ENCODE measurements at places on chromosomes 6 and 20.

GRCh38 chr6:45843848-45844521 lies 171.7 kb downstream of the CLIC5 start:
- H3K27me3 ChIP-seq = no peaks in the 10 kb centered on the region
- no peaks in the 10 kb centered on the region for H3K4me1 ChIP-seq
- no peaks in the 10 kb centered on the region for H3K36me3 ChIP-seq
- no peak for DNase-seq

DNA sequence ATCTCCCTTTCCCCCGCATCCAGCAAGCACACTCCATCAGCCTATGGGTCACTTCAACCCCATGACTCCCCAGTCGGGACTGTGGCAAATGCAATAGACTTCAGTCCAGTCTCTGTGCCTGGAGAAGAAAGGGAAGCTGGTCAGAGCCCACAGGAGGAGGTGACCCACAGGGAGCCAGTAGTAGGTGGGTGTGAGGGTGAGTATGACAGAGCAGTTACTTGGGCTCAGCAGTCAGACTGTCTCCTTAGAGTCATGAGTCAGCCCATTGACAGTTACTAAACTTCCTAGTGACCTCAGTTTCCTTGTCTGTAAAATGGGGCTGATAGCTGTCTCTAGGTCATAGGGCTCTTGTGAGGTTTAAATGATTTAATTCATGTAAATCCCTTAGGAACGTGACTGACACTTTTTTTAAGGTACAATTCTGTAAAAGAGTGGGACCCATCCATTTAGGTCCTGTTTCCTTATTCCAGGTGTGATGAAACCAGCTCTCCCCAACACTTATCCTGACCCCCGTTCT lies 33.9 kb upstream of the HLA-C start:
- peaks cover 23% of the 10 kb centered on the region for H3K27me3 ChIP-seq
- no peak overlapping the region for H3K27ac ChIP-seq
- H3K4me1 ChIP-seq = peaks cover 16% of the 10 kb centered on the region
- no peak overlapping the region for H3K4me3 ChIP-seq
- H3K36me3 ChIP-seq = no peaks in the 10 kb centered on the region
- no peak for DNase-seq

- no peak overlapping the region for H3K4me3 ChIP-seq
- H3K4me1 ChIP-seq = no peaks in the 10 kb centered on the region
Measured at GRCh38 chr6:80618953-80619352, 512.5 kb downstream of the BCKDHB start.

DNA sequence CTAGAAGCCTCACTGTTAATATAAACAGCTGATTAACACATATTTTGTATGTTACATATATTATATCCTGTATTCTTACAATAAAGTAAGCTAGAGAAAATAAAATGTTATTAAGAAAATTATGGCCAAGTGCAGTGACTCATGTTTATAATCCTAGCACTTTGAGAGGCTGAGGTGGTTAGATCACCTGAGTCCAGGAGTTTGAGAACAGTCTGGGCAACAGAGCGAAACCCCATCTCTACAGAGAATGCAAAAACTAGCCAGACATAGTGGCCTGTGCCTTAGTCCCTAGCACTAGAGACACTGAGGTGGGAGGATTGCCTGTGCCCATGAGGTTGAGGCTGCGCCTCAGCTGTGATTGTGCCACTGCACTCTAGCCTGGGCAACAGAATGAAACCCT lies 81.9 kb downstream of the NCOA3 start:
- H3K36me3 ChIP-seq = peaks cover 18% of the 10 kb centered on the region
- H3K27me3 ChIP-seq = no peaks in the 10 kb centered on the region
- H3K4me3 ChIP-seq = no peak overlapping the region
- peaks cover 14% of the 10 kb centered on the region for H3K4me1 ChIP-seq
- H3K27ac ChIP-seq = no peak overlapping the region

GRCh38 chr20:24100370-24101011 lies 111.9 kb upstream of the GGTLC1 start:
- no peaks in the 10 kb centered on the region for H3K4me1 ChIP-seq
- H3K36me3 ChIP-seq = no peaks in the 10 kb centered on the region
- DNase-seq = no peak
- no peak overlapping the region for H3K27ac ChIP-seq
- no peak overlapping the region for H3K4me3 ChIP-seq

- no peak overlapping the region for H3K27ac ChIP-seq
- no peaks in the 10 kb centered on the region for H3K27me3 ChIP-seq
- H3K4me1 ChIP-seq = no peaks in the 10 kb centered on the region
- no peak overlapping the region for H3K4me3 ChIP-seq
- H3K36me3 ChIP-seq = no peaks in the 10 kb centered on the region
- DNase-seq = no peak
Measured at GRCh38 chr6:22036275-22036674, 260.6 kb downstream of the PRL start.

GRCh38 chr6:112038268-112038667 lies 15.6 kb upstream of the CCN6 start:
- no peaks in the 10 kb centered on the region for H3K36me3 ChIP-seq
- DNase-seq = no peak
- no peak overlapping the region for H3K4me3 ChIP-seq
- no peak overlapping the region for H3K27ac ChIP-seq
- peaks cover 3% of the 10 kb centered on the region for H3K4me1 ChIP-seq
- H3K27me3 ChIP-seq = no peaks in the 10 kb centered on the region

DNA sequence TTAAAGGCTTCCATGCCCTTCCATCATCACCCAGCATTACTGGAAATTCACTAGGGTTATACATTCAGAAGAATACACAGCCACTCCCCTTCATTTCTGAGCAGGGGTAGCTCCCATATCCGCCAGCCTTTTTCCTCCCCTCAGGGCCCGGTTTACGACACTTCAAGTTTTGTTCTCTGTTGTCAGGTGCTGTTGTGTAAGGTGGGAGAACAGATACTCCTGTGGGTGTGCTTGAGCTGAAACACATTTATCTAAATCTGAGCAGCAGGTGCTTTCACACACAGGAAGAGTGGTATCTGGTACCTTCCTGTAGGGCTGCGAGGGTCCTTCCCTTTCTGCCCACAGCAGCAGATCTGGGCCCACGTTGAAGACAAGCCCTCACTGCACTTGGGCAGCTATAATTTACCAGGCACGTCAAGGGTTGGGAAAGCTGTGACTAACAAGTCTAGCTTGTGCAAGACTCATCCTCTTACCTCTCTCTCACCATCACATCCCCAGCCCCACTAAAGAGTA lies 215.8 kb upstream of the RREB1 start:
- H3K4me1 ChIP-seq = no peaks in the 10 kb centered on the region
- DNase-seq = no peak
- no peaks in the 10 kb centered on the region for H3K36me3 ChIP-seq
- H3K27me3 ChIP-seq = no peaks in the 10 kb centered on the region
- no peak overlapping the region for H3K27ac ChIP-seq

DNA sequence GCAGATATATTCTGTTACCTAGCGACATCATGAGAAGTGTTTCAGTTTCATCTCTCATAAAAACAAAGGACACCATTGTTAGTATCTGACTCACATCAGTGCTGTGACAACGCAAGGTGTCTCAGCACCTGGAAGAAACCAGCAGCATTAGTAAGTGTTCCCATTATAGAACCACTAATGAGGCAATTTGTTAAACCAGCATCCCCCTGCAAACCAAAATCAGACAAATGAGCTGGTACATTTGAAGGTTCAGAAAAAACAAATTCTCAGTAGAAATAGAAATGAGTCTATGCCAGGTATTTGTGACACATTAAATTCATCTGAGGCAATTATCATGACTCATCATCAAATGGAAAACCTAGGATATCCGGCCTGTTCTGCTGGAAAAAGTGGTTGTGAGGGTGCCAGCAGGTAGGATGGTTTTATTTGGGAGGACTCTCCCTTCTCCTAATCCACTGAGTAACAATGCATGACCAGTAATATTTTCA lies 151.7 kb downstream of the TMEM200A start:
- H3K27ac ChIP-seq = no peak overlapping the region
- H3K4me3 ChIP-seq = no peak overlapping the region
- no peaks in the 10 kb centered on the region for H3K4me1 ChIP-seq
- no peaks in the 10 kb centered on the region for H3K27me3 ChIP-seq
- no peak for DNase-seq
- H3K36me3 ChIP-seq = no peaks in the 10 kb centered on the region

DNA sequence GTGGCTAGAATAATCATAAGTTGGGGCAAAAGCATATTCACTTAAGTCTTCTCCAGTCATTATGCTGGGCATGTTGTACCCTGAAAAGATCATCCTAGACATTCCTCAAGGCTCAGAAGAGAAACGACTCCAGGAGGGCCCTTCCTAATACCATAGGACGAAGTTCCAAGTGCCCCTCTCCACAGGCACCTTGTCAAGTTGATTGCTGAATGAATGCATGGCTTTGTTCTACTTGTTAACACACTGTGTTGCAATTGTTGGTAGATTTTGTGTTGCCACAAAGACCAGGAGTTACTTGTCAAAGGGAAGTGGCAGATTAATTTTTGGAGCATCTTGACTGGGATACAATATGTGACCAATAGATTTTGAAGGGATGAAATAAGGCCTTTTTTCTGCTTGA lies 194.3 kb upstream of the SMLR1 start:
- H3K36me3 ChIP-seq = no peaks in the 10 kb centered on the region
- no peaks in the 10 kb centered on the region for H3K4me1 ChIP-seq
- H3K4me3 ChIP-seq = no peak overlapping the region
- no peaks in the 10 kb centered on the region for H3K27me3 ChIP-seq
- no peak overlapping the region for H3K27ac ChIP-seq
- DNase-seq = no peak

- no peak overlapping the region for H3K27ac ChIP-seq
- peak; percentile 52 for DNase-seq
- H3K4me1 ChIP-seq = peaks cover 7% of the 10 kb centered on the region
- H3K27me3 ChIP-seq = no peaks in the 10 kb centered on the region
- no peak overlapping the region for H3K4me3 ChIP-seq
- no peaks in the 10 kb centered on the region for H3K36me3 ChIP-seq
Measured at GRCh38 chr20:38202982-38203293, 37.9 kb upstream of the TGM2 start.

GRCh38 chr6:144246988-144247387 lies 38.1 kb upstream of the UTRN start:
- no peaks in the 10 kb centered on the region for H3K36me3 ChIP-seq
- DNase-seq = no peak
- no peak overlapping the region for H3K27ac ChIP-seq
- no peak overlapping the region for H3K4me3 ChIP-seq
- H3K27me3 ChIP-seq = no peaks in the 10 kb centered on the region

DNA sequence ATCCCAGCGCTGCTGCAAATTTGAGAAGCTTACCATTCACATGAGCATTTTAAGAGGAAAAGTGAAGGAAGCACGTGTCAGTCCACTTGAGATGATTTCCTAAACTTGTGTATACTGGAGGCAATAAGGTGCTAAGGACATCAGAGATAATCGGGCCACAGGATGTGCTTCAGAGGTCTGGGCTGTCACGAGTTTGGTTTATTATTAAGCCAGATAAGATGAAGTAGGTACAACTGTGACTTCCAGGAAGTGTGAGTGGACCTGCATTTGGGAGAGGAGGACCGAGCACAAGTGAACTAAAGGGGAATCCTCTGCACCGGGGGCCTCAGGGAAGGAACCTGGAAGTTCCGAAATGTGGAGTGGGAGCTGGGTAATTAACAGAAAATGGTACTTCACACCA lies 1.4 kb downstream of the SAMD5 start:
- H3K27ac ChIP-seq = peak overlapping the region; percentile 42
- H3K36me3 ChIP-seq = no peaks in the 10 kb centered on the region
- peaks cover 22% of the 10 kb centered on the region for H3K4me1 ChIP-seq

DNA sequence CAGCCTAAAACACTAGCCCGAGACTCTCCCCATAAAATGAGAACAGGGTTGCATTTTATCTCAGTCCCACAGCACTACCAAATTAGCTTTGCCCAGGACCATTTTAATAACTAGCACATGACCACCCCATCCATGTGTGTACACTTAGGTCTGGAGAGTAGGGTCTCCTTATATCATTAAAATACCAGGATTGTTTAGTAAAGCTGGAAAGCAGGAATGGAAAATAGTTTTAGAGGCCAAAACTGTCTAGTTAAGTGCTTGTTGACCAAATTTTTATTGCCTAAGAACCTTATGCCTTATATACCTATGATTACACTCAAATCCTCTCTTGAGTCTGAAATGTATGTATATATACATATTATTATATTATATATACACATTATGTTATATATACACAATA lies 608.4 kb downstream of the HDGFL1 start:
- no peak overlapping the region for H3K27ac ChIP-seq
- H3K27me3 ChIP-seq = no peaks in the 10 kb centered on the region
- H3K4me3 ChIP-seq = no peak overlapping the region
- no peaks in the 10 kb centered on the region for H3K36me3 ChIP-seq
- no peak for DNase-seq
- H3K4me1 ChIP-seq = no peaks in the 10 kb centered on the region

DNA sequence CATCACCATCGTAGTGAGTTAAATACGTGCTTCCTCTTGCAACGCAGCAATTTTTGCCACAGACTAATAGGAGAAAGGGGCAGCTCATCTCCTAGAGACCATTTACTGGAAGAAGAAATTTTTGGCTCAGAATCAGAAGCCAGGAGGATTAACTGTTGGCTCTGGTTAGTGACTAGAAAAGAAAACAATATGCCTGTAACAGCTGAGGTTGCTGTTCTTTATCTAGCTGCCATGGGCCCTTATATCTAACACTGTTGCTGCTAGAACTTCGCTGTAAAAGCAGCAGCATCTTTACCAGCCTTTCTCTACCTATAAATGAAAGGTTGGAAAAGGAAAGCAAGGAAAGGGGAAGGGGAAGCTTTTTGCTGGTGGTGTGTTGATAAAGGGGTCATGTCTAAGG lies 65.9 kb downstream of the FAM135A start:
- no peak overlapping the region for H3K4me3 ChIP-seq
- H3K27me3 ChIP-seq = no peaks in the 10 kb centered on the region
- peaks cover 35% of the 10 kb centered on the region for H3K36me3 ChIP-seq
- no peak overlapping the region for H3K27ac ChIP-seq
- no peak for DNase-seq
- H3K4me1 ChIP-seq = no peaks in the 10 kb centered on the region

GRCh38 chr6:154653385-154653784 lies 79.8 kb upstream of the SCAF8 start:
- H3K36me3 ChIP-seq = no peaks in the 10 kb centered on the region
- H3K4me3 ChIP-seq = no peak overlapping the region
- peaks cover 16% of the 10 kb centered on the region for H3K4me1 ChIP-seq
- no peak overlapping the region for H3K27ac ChIP-seq

GRCh38 chr6:43938178-43939105 lies 168.4 kb downstream of the VEGFA start:
- no peaks in the 10 kb centered on the region for H3K4me1 ChIP-seq
- no peak overlapping the region for H3K27ac ChIP-seq
- no peaks in the 10 kb centered on the region for H3K36me3 ChIP-seq
- H3K27me3 ChIP-seq = no peaks in the 10 kb centered on the region
- H3K4me3 ChIP-seq = no peak overlapping the region
- no peak for DNase-seq

- H3K4me1 ChIP-seq = no peaks in the 10 kb centered on the region
- H3K36me3 ChIP-seq = no peaks in the 10 kb centered on the region
- DNase-seq = no peak
- no peak overlapping the region for H3K4me3 ChIP-seq
- H3K27ac ChIP-seq = no peak overlapping the region
- H3K27me3 ChIP-seq = no peaks in the 10 kb centered on the region
Measured at GRCh38 chr6:78749326-78749725, 118.0 kb upstream of the IRAK1BP1 start.

GRCh38 chr6:1654054-1654453 lies 44.3 kb downstream of the FOXC1 start:
- no peak overlapping the region for H3K27ac ChIP-seq
- H3K4me3 ChIP-seq = no peak overlapping the region
- H3K36me3 ChIP-seq = no peaks in the 10 kb centered on the region

GRCh38 chr6:84568971-84569370 lies 195.4 kb downstream of the TBX18 start:
- no peaks in the 10 kb centered on the region for H3K27me3 ChIP-seq
- H3K4me3 ChIP-seq = no peak overlapping the region
- no peak for DNase-seq
- no peaks in the 10 kb centered on the region for H3K36me3 ChIP-seq

All from upper lobe of right lung (tissue), 1 donor.